Aorta (tissue), 5 donors: ENCODE measurements at places on chromosomes 7 and 10. TPM values are rescaled to one million over a fixed set of nuclear protein-coding genes. Genes with fewer than 3 reads are reported as not detected.

NKX2-3 gene
- 0.60 TPM for total RNA-seq

CPXM2 gene
- 116 TPM for total RNA-seq

PCDH15 gene
- not detected for total RNA-seq

TWIST1 gene
- 12.3 TPM for total RNA-seq

NPTX2 gene
- 11.5 TPM for total RNA-seq

SORCS1 gene
- 3.8 TPM for total RNA-seq

PCLO gene
- total RNA-seq = 1.2 TPM

LLCFC1 gene
- not detected for total RNA-seq

HOXA4 gene
- total RNA-seq = 11.6 TPM

VAX1 gene
- not detected for total RNA-seq

FOXI2 gene
- 0.23 TPM for total RNA-seq

ZMIZ1 gene
- total RNA-seq = 84.1 TPM

PIK3AP1 gene
- 10.1 TPM for total RNA-seq

DNA sequence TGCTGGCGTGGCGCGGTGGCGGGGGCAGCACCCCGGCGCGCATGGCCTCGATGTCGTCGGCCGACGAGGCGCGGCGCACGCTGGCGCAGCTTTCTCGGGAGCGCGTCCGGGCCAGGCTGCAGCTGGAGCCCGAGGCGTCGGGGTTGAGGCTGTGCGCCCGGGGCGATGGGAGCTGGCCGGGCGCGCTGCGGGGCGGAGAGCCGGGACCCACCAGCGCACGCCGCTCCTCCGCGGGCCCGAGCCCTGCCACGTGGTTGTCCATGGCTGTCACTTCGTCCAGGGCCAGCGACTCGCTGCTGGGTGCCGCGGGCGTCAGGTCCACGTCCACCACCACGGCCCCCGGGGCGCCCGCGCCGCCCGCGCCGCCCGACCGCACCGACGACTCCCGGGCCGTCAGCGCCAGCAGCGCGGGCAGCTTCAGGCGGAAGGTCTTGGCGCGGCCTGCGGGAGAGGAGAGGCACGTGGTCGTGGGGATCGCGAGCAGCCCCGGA, 20.0 kb downstream of the KCNH2 start:
- DNase-seq = no peak

- DNase-seq = no peak
These were observed 9.5 kb downstream of the SLC13A1 start for GRCh38 chr7:123190109-123190831.

- DNase-seq = peak; percentile 63
These were observed 63.1 kb downstream of the CARD11 start for GRCh38 chr7:2980401-2981102.

- peak; percentile 87 for DNase-seq
These were observed 208.6 kb downstream of the ZNF365 start for GRCh38 chr10:62582804-62583208.

- peak; percentile 76 for DNase-seq
These were observed 10.6 kb downstream of the DNAJB6 start for GRCh38 chr7:157347217-157347904.

DNA sequence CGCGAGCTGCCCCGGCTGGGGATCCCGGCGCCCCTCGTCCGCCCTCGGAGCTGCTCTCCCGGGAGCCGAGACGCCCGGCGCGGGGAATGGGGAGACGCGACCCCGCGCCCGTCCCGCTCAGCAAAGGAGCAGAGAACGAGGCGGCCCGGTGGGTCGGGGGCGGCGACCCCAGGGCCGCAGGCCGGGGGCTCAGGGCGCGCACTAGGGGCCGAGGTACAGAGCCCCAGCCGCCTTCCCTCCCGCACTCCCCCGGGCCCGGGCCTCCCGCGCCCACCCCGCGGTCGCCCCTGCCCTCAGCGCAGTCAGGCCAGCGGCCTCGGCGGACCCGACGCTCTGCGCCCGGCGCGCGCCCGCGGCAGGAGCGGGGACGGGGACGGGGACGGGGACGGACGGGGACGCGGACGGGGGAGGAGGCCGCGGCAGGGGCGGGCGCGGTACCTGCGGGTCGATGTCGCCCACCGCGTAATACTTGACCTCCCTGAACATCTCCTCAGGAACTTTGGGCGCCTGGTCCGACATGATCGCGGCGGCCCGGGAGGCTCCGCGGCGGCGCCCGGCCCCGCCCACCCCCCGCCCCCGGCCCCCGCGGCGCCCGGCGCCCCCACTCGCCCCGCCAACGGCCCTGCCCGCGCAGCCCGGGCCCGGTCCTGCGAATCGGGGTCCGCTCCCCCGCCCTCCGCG, 373 bp downstream of the PAXIP1 start:
- DNase-seq = peak; percentile 61

GRCh38 chr7:102914585-102914984, 1.8 kb downstream of the LRRC17 start:
- peak; percentile 81 for DNase-seq

DNA sequence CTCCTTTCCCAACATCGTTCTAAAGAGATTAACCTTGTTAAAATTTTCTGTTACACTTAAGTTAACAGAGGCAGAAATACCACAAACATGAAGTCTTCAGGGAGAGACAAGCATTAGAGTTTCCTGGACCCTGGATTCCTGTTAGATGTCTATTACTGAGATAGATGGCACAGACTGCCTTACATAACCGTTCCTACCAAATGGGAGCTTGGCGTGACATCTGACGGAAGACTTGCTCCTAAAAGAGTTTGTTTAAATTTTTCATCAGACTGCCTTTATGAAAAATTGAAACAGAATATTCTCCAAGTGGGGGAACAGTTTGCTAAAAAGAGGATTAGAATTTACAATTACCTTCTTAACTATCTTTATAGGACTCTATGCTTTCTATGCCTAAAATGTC, 22.7 kb downstream of the ANK3 start:
- DNase-seq = no peak

- DNase-seq = no peak
These were observed 229.7 kb upstream of the KCND2 start for GRCh38 chr7:120043250-120043649.

DNA sequence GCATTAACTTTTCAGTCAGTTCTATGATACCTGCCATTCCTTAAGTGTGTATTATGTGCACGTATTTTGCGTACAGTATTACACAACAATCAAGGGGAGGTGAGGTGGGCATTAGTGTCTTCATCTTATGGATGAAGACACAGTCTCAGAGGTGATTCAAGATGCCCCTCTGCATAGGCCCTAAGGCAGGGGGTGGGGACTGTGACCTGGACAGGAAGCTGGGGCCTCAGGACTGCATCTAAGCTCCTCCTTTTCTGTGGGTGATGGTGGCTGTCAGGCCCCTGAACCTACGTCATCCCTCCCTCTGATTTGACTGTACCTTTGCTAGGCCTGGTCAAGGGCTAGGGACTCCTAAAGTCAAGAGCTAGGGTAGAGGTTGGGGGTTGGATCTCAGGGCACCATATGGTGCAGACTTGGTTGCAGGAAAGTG, 38.9 kb downstream of the HK1 start:
- DNase-seq = no peak

DNA sequence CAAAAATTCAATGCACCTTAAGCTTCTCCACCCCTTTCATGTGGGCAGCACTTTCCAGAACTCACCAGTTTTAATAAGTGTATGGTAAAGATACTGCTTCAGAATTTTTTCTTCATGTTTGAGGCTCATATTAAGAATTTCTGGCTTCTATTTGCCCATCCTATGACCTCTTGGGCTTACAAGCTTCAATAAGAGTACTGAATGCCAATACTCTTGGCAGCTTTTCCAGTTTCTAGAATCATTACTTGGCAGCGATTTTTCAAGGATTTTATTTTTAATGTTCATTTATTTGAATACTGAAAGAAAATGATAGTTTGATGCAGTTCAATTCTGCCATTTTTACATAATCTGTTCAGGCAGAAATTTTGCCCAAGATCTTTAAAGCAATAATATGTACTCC, 242.1 kb upstream of the KCND2 start:
- no peak for DNase-seq

DNA sequence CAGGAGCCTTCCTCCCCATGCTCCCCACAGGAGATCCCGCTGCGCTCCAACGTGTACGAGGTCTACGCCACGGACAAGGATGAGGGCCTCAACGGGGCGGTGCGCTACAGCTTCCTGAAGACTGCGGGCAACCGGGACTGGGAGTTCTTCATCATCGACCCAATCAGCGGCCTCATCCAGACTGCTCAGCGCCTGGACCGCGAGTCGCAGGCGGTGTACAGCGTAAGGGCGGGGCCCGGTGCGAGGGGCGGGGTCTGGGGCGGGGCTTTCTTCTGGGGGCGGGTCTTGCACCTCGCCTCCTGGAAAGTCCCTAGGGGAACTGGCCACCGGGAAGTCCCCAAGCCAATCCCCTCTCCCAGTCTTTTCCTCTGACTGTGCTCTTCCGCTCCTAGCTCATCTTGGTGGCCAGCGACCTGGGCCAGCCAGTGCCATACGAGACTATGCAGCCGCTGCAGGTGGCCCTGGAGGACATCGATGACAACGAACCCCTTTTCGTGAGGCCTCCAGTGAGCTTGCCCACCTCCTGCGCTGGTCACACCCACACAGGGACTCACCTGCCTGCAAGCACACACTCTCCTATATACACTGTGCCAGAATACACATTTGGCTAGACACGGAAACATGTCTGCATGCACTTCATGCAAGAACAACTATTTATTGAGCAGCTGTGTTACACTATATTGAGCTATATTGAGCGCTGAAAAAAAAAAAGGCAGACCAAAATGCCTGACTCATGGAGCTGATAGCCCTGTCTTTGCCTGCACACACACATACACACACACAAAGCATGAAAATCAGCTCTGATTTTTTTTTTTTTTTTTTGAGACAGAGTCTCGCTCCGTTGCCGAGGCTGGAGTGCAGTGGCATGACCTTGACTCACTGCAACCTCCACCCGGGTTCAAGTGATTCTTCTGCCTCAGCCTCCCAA, 32.7 kb upstream of the VSIR start:
- peak; percentile 76 for DNase-seq

DNA sequence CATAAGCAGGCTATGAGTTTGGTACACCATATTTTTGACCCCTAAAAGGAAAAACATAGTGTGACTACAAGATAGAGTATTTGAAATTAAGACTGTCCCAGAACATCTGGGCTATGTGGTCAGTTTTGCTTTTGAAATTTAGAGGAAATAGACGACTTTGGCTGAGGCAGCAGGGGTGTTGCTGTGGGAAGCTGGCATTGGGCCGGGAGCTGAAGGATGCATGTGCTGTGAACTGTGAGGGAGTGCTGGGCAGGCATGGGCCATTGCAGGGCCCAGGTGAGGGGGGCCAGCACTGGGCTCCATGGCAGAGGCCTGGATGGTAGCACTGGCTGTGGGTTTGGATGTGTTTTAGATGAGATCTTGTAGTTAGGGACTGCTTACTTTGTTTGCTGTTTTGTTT, 168.3 kb downstream of the BMPER start:
- DNase-seq = no peak

- no peak for DNase-seq
These were observed 1.5 kb downstream of the FHIP2A start for GRCh38 chr10:114823077-114823463.

DNA sequence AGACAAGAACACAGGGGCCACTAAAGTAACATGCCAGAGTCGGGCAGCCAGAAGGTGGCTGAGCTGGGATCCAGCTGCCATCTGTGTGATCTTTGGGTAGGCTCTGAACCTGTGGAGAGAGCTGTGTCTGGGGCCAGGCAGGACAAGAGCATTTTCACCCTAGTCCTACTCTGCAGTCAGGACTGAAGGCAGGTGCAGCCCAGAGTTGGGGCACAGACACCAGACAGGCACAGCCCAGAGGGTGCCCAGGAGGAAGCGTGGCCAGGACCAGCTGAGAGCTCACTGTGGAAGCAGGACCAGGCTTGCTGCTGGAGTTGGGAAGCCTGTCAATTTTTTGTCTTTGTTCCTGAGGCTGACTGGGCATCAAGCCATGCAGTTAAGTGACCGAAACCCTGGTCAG, 113.6 kb downstream of the ADCY1 start:
- DNase-seq = peak; percentile 46

DNA sequence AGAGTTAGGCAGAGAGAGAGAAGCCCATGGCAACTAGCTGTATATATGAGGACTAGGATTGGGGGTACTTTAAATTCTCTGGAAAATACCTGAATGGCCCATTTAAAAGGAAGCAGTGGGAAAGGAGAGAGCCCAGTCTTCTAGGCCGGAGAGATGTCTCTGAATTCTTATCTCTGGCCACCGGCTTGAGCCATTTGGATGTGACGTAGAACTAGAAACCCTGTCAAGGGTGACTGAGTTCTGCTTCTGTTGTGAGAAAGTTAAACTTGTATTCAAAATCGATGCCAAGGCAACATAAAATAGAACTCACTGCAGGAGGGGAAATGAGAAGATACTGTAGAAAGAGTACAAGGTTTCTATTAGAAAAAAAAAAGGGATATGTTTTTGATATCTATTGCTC, 6.3 kb upstream of the GSTK1 start:
- no peak for DNase-seq

- no peak for DNase-seq
These were observed 396.8 kb downstream of the KCNMA1 start for GRCh38 chr10:77240706-77241349.

GRCh38 chr7:157539521-157539920, 202.7 kb downstream of the DNAJB6 start:
- no peak for DNase-seq

- no peak for DNase-seq
These were observed 60.4 kb downstream of the PTN start for GRCh38 chr7:137283153-137283552.

DNA sequence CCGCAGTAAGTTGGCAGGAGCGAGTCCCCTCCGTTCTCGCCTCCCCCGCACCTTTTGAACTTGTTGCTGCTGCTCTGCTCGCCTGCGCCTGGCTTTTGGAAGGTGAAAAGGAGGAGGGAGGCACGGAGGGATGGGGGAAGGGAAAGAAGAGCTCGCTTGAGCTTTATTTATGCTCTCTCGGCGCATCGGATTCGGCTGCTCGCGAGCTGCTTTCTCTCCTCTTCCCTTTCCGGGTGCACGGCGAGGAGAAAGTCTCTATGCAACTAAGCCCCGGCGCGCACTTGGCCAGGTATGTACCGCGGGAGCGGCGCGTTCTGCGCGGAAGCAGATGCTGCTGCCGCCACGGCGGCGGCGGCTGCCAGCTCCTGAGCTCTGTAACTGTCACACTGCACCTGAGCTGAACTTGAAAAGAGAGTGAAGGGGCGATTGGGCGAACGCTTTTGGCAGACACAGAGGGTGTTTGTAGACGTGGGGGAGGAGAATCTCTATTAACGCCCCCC, 551 bp downstream of the KCND2 start:
- DNase-seq = peak; percentile 74

DNA sequence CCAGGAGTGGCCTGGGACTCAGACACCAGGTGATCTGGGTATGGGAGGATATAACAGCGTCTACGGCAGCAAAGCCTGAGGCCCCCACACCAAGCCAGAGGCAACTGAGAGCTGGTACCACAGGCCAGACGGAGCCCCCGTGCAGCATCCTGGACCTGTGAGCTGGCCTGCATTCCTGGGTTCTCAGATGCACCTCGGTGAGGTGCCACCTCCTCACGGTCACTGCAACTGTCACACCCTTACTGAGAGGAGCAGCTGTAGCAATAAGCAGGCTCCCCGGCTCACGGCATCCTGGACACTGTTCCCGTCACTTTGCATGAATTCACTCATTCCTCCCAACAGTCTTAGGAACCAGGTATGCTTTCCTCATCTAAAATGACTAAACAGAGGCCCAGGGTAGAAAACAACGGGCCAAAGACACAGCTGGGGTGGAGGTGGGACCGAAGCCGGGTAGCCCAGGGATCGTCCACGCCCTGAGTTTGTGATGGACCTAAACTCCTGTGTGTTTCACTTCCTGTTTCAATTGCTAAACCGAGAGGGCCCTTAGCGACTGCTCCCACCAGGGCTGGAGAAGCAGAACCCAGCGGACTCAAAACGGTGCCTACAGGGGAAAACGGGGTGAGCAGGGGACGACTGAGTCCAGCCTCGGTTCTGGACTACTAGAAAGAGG, 98.7 kb downstream of the CTBP2 start:
- no peak for DNase-seq
